ENCODE measurements at places on chromosomes 2 and 18.

GRCh38 chr2:111986116-111986900 is 68.8 kb upstream of the TMEM87B start:
- DNase-seq: no peak

- DNase-seq: no peak
Observed at GRCh38 chr2:67576991-67577390, 179.9 kb downstream of the ETAA1 start.

GRCh38 chr18:77088963-77089722 is 43.4 kb downstream of the MBP start:
- DNase-seq: no peak

DNA sequence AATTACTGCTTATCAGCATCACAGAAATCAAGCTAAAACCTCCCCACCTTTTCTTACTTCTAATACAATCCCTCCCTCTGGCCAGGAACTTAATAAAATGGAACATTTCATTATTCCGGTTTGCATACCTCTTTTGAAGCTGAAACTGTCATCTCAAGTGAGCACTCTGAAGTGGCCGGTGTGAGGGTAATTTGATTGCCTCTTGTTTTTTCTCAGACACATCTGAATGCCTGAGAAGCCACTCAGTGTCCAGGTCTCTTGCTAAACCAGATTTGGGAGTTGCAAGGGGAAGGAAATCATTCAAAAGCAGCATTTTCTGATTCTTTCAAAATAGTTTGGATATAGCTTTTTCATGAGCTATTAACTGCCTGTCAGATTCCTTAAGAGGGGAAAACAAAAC is 190.3 kb downstream of the C1D start:
- DNase-seq: no peak

- DNase-seq: no peak
Observed at GRCh38 chr18:57981308-57982028, 62.6 kb upstream of the NEDD4L start.
